ENCODE measurements at places on chromosomes 5 and 9.

DNA sequence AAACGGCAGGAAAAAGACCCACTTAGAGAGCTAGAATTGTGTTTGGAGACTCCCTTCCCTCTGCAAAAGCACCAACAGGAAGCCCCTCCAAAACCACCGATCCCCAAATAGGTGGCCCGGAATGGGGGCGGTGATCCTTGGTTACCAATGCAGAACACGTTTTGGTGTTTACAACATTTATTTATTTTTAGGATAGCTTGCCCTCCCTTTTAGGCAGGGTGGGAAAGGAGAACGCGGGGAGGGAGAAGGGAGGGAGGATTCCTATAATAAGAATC is 579 bp upstream of the NTRK2 start:
- DNase-seq = no peak

DNA sequence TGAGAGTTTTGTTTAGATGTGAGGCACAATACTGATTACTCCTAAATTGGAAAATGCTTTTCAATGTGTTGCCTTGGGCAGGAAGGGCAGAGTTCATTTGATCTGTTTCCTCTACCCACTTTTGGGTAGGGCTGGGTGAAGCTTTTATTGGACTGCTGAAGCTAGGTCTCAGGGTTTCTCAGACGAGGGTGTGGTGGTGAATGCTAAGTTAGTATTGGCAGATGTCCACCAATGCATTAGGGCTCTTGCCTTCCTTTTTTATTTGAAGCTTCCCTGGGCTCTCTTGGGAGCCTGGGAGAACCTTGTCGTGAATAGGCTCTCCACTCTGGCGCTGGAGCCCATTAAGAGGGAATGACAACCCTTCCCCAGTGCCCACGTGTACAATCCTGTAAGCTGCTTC is 23.1 kb downstream of the SPTAN1 start:
- DNase-seq = no peak

- DNase-seq = no peak
These were observed 26.0 kb downstream of the GAS1 start for GRCh38 chr9:86921151-86921923.

DNA sequence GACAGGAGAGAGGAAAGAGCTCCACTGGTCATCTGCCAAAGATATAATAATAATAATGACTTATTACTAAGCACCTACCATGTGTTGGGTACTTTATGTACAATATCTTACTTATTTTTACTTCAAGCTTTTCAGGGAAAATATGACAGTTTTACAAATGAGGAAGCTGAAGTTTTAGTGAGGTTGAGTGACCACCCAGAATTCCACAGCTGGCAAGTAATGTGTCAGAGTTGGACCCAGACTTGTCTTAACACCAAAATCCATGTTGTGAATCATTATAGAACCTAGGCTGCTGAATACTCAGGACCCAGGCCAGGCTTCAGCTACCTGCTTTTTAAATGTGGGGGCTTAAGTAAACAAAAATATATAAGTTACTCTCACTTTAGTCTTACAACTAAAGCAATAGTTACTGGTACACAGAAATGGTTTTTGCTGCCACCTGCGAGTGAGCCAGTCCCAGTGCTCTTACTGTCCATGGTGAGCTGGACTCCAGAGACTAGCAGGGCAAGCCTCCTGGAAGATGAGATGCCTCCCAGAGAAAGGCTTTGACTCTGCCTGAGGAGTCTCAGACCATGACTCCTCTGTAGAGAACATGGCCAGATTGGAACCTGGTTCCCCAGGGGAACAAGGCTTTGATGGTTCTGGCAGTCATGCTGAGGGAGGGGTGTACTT is 29.9 kb downstream of the RUSC2 start:
- peak; percentile 15 for DNase-seq

DNA sequence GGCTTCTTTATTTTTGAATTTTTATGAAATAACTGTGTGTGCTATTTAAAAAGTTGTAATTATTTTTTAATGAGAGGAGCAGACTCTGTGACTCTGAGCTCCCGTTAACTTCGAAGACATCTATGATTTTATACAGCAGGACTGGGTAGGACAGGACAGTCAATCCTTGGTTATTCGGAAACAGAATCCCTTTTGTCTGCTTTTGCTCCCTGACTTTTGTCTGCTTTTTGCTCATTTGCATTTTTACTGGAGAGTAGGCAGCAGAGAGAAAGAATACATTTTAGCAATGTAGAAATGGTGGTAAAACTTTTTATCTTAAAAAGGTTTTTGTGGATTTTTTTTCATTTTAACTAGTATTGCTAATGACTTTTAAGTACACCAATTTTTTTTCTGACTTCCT is 303.6 kb downstream of the ARHGAP26 start:
- no peak for DNase-seq

All from cerebellar cortex (tissue), 1 donor.